ENCODE measurements at places on chromosomes 4 and X.

DNA sequence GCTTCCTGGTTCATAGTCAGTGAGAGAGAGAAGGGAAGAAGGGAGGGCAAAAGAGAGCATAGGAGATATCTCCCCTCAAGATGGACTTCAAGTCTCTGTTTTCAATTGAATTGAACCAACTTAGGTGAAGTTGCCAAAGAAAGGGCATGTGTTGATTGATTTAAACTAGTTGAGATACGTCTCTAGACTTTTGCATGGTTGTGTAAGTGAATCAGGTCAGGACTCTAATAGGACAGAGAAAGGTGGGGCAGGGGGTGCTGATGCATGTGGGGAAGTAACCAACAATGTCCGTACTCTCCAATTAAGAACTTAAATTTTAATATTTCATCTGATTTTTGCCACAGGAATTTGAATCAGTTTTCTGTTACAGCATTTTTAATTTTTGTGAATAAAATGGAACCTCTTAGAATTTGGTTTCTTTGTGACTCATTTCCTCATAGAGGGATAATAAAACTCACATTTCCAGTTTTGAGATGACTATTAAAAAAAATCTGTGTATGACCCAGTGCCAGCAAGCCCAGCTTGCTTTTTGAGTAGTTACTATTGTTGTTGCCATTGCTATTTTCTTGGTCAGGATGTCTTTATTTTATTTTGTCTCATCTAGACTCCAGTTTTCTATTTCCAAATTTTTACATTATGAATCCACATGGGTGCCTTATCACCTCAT lies 37.3 kb downstream of the SLIT2 start:
- DNase-seq: no peak

GRCh38 chrX:15674514-15674840 lies 9.9 kb upstream of the CLTRN start:
- no peak for DNase-seq

DNA sequence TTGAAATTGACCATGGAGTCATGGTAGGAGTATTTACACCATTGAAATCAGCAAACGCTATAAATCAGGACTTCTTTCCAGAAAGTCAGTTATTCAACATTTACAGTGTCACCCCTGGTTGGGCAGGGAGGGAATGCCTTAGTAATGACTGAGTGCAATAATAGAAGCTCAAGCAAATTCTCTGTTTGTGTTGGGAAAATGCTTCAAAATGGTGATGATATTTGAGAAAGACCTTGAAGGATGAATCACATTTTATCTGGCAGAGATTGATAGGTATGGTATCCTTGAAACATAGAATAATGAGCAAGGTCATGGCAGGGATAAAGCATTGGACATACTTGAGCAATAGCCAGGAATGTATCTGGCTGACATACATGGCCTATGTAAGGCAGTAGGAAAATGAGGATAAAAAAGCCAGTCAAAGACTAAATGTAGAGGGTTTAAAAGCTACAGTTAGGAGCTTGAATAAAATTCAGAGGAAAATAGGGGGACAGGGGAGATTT lies 248.7 kb downstream of the FMR1NB start:
- DNase-seq: no peak

GRCh38 chr4:10504570-10505179 lies 47.4 kb upstream of the ZNF518B start:
- DNase-seq: no peak

DNA sequence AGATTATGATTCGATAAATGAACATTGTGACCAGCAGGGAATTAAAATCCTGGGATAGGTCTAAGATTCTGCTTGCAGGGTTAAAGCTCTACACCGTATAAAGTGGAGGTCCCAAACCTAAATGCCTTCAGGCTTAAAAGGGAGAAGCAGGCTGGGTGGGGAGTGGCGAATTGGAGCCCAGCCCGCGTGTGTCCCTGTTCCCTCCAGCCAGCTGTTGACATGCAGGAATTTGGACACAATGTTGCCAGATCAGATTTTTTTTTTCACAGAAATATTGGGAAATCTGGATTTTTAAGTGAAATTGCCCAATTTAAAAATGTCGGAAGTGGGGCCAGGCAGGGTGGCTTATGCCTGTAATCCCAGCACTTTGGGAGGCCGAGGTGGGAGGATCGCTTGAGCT lies 60.5 kb downstream of the ELF4 start:
- no peak for DNase-seq

GRCh38 chr4:147860960-147861359 lies 129.1 kb downstream of the ARHGAP10 start:
- DNase-seq: no peak

- DNase-seq: no peak
Measured at GRCh38 chrX:46882266-46882665, 30.0 kb upstream of the JADE3 start.

- DNase-seq: no peak
Measured at GRCh38 chrX:13764765-13765164, 30.2 kb downstream of the OFD1 start.

- no peak for DNase-seq
Measured at GRCh38 chr4:53855581-53856250, 208.7 kb downstream of the CHIC2 start.

DNA sequence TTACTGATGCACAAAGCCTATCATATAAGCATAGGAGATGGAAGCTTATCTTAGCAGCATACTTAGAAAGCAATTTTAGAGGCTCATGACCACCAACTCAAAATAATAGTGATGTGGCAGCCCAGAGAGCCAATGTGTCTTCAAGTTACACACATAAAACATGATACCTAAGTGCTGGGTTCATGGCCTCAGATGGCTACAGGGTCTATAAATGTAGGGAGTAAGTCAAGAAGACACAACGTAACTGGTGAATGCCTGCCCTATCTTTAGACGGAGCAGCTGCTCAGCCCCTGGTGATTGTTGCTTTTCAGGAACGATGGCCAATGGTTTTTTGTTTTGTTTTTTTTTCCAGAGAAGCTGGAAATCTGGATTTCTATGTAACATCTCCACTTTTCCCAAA lies 42.8 kb downstream of the RNF150 start:
- no peak for DNase-seq

DNA sequence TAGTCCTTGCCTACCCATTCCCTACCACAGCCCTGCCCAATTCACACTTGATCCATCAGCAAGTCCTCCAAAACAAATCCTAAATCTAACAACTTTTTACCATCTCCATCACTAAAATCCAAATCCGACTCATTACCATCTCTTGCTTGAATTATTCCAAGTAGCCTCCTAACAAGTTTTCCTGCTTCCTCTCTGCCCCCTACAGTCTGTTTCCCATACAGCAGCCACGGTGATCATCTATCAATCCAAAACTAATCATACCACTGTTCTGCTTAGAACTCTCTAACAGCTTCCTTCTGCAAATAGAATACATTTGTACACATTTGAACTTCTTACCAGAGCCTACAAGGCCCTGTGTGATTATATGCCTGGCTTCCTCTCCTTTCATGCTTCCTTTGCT lies 133.0 kb downstream of the SHROOM4 start:
- DNase-seq: no peak

- DNase-seq: no peak
Measured at GRCh38 chr4:47315346-47315745, 148.2 kb downstream of the COMMD8 start.

DNA sequence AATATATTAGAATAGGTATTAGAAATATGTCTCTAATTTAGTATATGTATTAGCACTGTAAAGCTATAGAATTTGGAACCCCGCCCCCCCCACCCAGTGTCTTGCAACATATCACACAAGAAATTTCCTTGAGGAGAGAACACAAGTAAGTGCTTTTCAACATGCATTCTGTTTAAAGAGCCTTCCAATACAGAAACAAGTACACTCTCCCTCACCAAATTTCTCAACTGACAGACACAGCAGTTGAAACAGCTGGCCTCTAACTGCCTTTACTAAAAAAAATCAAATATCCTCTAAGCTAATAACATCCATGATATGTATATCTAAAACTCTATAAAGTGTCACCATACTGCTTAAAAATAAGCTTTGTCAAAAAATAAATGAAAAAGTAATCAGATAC lies 12.4 kb downstream of the CAMK2D start:
- no peak for DNase-seq

DNA sequence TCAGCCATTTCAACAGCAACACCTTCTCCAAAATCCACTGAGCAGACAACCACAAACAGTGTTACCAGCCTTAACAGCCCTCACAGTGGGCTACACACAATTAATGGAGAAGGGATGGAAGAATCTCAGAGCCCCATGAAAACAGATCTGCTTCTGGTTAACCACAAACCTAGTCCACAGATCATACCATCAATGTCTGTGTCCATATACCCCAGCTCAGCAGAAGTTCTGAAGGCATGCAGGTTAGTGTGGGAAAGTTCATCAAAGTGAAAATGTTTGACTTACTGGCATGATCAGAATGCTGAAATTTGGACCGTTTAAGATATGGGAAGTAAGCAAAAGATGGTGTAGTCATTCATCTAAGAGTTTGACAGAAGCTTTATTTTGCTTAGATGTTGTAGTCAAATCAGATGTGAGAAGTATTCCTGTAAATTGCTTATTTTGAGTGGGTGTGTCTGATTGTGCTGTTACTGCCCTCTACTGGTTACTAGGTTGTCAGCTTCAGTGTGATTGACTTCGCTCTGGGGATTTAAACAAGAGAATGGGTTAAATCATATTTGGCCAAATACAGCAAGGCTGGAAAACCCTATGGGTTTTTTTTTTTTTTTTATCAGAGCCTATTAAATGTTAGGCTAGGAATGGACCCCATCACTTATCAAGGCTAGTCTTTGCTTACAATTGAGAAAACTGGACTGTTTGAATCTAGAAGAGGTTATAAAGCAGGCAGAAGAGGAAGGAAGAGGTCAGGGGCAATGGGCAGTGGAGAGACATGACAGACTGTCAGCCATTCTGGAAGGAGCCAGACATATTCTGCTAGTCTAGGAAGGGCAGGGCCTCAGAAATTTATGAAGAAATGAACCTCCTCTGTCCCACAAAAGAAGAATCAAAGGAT lies 130.3 kb downstream of the DIPK2B start:
- DNase-seq: peak; percentile 16

DNA sequence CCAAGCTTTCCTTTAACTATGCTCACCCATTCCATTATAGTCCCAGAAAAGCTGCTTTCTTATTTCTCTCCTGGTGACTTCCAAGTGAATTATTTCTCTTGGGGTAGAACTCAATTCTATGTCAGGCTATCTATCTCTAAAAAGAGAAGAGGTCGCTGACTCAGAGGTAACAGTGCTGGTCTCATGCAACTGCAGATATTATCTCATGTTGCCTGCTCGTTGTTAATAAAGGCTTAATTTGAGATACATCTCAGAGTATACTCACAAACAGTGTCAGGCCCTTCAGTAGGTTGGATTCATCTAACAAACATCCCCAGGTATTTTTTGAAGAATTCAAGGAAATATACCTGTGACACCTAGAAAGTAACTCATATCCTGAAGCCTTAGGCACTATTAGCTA lies 2.7 kb downstream of the TMEM154 start:
- DNase-seq: no peak

DNA sequence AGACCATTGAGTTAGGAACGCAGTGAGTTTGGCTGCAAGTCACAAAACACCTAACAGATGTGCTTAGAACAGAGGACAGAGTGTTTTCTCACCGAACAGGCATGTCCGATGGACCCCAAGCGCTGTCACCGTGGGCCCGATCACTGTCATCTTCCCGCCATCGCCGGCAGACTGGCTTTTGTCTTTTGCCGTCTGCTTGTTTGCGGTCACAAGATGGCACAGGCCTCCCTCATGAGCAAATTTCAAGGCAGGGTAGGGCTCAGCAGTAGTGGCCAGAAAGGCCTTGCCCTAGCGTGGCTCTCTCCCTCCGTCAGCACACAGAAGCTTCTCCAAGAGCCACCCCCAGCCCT lies 21.4 kb upstream of the MRFAP1 start:
- DNase-seq: no peak

DNA sequence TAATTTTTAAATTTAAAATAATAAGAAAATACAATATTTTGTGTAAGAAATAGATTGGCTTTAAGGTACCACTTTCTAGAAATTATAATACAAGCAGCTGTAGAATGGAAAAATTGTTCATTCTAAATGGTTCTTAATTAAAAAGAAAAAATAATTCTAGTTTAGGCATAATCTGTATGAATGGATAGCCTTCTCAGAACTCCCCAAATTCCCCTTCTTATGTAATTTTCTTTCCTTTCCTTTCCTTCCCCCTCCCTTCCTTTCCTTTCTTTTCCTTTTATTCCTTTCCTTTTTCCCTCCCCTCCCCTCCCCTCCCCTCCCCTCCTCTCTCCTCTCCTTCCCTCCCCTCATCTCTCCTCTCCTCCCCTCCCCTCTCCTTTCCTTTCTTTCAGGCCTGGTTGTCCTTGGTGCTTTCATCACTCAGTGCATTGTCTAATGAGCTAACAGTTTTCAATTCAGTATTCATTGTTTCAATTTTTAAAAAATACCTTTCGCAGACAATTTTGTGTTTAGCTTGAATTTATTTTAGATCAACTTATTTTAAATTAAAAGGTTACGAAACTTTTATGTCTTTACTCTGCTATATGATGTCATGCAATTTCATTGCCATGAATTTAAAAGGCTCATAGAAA lies 28.8 kb downstream of the LRIT3 start:
- no peak for DNase-seq

- no peak for DNase-seq
Measured at GRCh38 chrX:119325456-119325855, 73.7 kb upstream of the SLC25A43 start.

GRCh38 chr4:145557720-145558119 lies 61.5 kb upstream of the MMAA start:
- DNase-seq: peak; percentile 73

- peak; percentile 6 for DNase-seq
Measured at GRCh38 chrX:46628460-46629371, 55.2 kb downstream of the CHST7 start.

GRCh38 chr4:133145758-133146573 lies 3.1 kb upstream of the PCDH10 start:
- no peak for DNase-seq

DNA sequence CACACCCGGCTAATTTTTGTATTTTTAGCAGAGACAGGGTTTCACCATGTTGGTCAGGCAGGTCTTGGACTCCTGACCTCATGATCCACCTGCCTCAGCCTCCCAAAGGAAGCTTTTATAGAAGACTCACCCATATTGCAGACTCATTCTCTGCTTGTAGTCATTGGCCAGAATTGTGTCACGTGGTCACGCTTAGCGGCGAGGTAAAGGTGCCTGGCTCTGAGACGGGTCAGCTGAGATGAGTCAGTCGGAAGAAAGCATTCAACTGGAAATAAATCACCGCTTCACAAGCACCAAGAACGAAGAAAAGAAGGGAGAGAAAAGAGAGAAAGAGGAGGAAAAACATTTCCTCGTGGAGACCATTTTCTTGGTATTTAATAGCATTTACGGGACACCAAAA lies 218.8 kb upstream of the NOCT start:
- no peak for DNase-seq

GRCh38 chr4:69563424-69563823 lies 67.7 kb upstream of the UGT2B4 start:
- DNase-seq: no peak

Data from activated naive CD4-positive, alpha-beta T cell treated with anti-CD3 and anti-CD28 coated beads for 36 hours (primary cell).